ENCODE measurements at places on chromosomes 6 and 20. TPM values are rescaled to one million over a fixed set of nuclear protein-coding genes. Genes with fewer than 3 reads are reported as not detected.

DNA sequence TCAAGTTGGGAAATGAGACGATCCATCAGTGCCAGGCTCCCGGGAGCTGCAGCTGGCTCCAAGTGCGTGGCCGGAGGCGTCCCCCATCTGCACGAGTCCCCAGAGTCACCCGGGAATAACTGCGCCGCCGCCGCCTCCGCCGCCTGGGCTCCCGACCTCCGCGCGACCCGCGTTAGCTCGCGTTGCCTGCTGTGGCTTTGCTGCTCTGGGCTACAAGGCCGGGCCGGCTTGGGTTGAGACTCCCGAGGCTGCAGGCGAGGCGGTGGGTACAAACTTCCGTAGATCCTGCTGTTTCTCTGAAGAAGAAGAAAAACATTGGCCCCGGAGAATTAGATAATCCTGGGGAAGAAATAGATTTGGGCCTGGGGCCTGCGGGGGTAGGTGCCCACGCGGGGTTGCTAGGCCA, 7.4 kb upstream of the LAMP5 start:
- no peak for DNase-seq

GRCh38 chr20:16541226-16541625, 32.0 kb downstream of the KIF16B start:
- no peak for DNase-seq

DNA sequence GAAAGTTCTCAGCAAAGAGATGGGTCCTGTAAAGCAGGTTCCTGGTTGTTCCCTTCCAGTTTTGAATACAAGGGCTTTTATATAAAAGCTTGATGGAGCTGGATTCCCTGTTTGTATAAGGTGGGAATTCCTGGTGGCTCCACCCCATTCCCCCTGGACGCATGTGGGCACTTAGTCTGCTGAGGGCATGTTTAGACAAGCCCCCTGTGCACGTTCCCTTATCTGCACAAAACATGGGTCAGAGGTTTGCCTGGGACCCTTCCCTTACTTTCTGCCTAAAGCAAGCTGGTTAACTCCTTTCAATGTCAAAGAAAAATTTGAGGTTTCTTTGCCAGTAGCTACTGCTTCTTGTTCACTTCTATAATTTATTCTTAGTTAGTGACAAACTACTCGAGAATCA, 181.1 kb downstream of the BCKDHB start:
- no peak for DNase-seq

DNA sequence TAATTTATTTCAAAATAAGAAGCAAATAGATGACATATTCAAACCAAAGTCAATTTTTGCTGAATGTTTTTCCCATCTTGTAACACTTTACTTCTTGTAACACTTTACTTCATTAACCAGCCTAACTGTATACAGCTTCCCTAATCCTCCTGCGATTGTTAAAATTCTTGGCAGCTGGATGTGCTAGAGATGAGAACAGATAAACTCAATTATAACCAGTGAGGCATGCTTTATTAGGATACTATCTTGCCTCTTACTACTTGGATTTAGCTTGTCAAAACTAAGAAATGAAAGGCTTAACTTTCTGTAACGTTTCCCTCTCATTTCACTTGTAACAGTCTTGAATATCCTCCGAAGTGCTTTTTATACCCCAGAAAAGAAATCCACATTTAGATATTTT, 94.1 kb upstream of the BMP5 start:
- no peak for DNase-seq

GRCh38 chr20:33994222-33994913, 657 bp downstream of the RALY start:
- DNase-seq, result peak; percentile 83

DNA sequence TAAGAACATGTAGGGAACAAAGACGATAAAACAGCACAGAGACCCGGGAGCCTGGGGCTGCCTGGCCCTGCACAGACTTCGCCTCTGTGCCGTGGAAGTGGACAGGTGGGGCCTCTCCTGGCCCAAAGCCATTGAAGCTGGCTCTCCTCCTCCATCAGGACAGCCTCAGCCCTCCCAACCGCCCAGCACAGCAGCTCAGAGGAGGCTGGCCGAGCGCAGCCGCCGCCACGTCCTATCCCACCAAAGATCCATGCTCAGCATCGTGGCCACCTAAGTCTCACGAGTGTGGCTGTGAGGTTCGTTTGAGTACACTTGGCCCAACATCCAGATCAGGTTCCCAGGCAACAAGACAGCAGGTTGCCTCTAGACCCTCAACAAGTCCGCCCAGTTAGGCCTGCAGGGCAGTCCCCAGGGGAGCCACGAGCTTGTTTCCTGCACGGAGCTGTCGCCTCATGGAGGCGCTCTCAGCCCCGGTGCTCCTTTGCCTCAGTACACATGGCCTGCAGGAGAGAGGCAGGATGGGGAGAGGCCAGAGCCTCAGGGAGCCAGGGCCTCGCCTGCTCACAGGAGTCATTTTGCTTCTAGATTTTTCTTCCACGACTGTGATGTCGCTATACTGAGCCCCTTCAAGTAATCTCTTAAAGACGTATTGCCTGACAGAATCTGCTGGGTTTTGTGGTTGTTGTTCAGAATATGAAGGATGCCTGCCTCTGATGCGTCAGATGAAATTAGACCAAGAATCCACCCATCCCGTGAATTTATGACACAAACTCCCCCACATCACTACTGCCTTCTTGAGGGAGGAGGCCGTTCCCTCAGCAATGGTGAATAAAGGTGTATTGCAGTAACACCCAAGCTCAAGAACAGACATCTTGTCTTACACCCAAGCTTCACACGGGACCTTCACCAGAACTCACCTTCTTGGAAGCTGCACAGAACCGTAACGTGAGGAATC, 102.7 kb downstream of the RNASET2 start:
- no peak for DNase-seq

SIGLEC1 gene
- 0.24 TPM for total RNA-seq

OPRM1 gene
- total RNA-seq, result not detected

PTK7 gene
- total RNA-seq, result 1.6 TPM

ARMC12 gene
- total RNA-seq, result 0.37 TPM

ASIP gene
- not detected for total RNA-seq

All from CD8-positive, alpha-beta memory T cell (primary cell).